ENCODE measurements at places on chromosomes 5 and 9. TPM values are rescaled to one million over a fixed set of nuclear protein-coding genes. Genes with fewer than 3 reads are reported as not detected.

The LSM11 gene
- 1.3 TPM for total RNA-seq

The HACD4 gene
- total RNA-seq, result 1.0 TPM

The SCGB3A2 gene
- total RNA-seq, result not detected

The TXNDC8 gene
- total RNA-seq, result not detected

The FOXD4L5 gene
- total RNA-seq, result not detected

The CCNJL gene
- total RNA-seq, result 6.8 TPM

The TAL2 gene
- total RNA-seq, result 0.59 TPM

The FBLL1 gene
- not detected for total RNA-seq

The NUP214 gene
- 22.4 TPM for total RNA-seq

The SLC46A2 gene
- not detected for total RNA-seq

The SPINK7 gene
- not detected for total RNA-seq

The OR1Q1 gene
- not detected for total RNA-seq

The CDC20B gene
- not detected for total RNA-seq

The ABCA1 gene
- 12.1 TPM for total RNA-seq

DNA sequence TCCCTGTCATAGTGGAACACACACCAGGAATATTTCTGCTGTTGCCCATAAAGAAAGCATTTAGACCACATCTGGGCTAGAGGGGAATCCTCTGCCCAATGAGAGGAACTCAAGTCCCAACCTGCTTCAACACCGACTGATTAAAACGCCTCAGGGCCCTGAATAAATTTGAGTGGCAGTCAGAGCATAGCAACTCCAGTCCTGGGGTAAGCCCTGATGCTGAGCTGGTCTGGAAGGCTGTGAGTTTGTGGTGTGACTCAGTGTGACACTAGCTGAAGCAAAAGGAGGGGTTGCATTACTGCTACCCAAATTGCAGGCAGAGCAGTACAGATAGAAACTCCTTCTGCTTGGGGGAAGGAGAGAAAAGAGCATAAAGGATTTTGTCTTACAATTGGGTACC is 148.3 kb downstream of the PRDM9 start:
- DNase-seq, result no peak

DNA sequence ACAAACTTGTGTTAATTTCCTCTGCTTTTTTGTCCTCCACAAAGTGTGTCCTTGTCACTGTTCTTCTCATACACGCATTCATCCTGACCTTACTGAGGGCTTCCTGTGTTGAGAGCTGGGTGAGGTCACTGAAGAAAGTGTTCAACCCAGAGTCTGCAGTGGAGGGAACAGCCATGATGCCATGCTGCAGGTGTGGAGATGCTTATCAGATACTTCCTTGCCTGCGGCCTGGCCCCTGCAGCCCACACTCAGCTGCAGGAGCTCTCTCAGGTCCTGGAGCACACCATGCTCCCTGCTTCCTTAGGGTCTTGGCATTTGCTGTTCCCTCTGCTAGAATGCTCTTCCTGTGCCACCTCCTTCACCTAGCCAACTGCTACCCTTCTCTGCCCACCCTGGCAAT is 108.1 kb upstream of the SPRY4 start:
- no peak for DNase-seq

GRCh38 chr5:173622183-173623047 is 6.0 kb upstream of the BOD1 start:
- DNase-seq, result no peak

GRCh38 chr9:132749306-132749705 is 79.0 kb downstream of the GTF3C4 start:
- DNase-seq, result no peak

DNA sequence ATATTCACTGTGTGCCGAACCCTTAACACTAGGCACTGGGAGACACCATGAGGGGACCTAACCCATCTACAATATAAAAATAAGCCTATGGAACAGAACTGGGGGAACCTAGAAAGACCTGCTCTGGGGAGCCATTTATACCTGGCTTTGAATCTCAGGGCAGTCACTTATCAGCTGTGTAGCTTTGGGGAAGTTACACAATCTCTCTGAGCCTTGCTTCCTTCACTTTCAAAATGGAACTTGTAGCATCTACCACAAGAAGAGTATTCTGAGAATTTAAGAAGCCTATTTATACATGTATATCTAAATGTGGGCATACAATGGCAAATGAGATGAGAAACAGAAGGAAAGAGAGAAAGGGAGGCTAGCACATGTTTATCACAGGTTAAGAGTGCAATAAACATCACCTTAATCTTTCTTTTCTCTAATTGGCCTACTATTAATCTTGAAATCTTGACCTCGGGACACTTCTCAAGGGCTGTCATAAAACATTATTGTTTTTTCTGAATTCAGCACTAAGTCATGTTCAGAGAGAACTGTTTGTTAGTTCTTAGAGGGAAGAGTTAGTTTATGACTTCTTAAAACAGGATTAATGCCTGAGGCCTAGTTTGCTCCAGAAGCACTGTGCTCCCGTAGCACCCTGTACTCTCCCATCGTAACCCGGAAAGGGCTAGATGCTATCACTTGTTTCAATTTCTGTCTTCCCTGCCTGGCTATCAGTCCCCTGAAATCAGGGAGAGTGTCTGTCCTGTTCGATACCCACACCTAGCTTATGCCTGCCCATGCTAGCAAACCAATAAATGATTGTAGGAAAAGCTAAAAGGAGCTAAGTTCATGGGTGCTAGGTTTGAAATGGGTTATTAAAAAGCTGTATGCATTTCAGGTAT is 606.4 kb upstream of the CLINT1 start:
- no peak for DNase-seq

GRCh38 chr9:119963258-119963797 is 594.1 kb upstream of the BRINP1 start:
- DNase-seq, result no peak

DNA sequence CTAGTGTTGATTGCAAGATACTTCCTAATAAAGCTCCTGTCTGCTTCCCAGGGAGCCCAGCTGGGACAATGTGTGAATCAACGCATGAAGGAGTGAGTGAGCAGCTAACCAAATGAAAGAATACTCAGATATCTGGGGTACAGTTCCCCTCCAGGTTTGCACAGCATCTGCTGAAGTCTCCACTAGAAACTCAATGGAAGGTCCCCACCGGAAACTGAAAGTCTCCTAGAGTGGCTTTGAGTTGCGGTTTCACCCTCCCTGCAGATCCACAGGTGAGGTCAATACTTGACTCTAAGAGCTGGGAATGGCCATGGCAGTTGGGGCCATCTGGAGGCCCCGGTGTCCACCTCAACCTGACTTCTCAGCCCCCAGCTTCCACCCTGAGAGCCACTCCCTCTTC is 198.2 kb upstream of the MSX2 start:
- no peak for DNase-seq

DNA sequence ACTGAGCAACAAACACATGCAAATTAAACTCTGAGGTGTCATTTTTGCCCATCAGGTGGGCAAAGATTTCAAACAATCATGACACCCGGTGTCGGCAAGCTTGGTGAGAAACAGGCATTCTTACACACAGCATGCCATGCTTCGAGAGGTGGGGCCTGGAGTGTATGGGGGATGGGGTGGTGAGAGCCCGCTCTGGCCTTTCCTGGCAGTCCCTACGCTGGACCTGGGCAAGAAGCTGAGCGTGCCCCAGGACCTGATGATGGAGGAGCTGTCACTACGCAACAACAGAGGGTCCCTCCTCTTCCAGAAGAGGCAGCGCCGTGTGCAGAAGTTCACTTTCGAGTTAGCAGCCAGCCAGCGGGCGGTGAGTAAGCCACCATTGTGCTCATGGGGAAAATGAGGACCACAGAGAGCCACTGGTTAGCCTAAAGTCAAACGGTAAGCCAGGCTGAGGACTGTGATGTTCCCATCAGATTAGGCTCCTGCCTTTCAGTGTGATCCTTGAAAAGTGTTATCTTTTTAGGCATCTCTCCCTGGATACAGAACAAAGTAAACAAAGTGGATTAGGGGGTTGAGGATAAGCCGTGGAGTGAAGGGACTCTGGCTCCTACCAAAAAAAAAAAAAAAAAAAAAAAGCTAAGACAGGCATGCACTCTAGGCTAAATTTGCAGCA is 9.4 kb downstream of the MYOZ3 start:
- DNase-seq, result no peak

- DNase-seq, result peak; percentile 19
Observed at GRCh38 chr5:121890297-121890858, 38.7 kb downstream of the FTMT start.

DNA sequence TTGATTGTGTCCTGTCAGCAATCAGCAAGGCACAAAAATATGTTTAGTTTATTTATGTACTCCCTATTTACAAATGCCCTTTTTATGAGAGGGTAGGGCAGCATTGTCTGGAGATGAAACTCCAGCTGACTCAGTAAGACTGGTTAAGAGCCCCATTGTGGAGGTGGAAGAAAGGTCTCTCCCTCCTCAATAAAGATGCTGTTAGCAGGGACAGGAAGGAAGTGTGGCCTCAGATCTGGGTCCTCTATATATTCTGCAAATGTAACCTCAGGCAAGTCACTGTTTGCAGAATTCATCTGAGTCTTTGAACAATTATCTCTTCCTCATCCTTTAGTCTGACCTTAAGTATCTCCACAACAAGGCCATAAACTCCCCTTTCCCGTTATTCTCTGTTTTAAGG is 48.3 kb upstream of the TRAF1 start:
- no peak for DNase-seq

DNA sequence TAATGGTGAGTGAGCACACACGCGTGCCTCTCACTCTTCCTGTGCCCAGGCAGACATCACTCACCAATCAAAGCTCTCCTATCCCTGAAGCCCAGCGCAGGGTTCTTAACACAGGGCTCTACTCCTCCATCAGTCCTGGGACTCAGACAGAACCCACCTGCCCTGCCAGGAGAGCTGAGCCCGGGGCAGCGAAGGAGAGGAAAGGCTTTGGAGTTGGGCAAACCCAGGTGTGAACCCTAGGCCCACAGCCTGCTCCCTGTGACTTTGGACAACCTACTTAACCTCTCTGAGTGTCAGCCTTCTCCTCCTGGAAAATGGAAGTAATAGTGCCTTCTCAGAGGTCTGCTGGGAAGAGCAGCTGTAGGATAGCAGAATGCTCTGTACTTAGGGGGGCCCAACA is 98.7 kb upstream of the SARDH start:
- DNase-seq, result no peak

DNA sequence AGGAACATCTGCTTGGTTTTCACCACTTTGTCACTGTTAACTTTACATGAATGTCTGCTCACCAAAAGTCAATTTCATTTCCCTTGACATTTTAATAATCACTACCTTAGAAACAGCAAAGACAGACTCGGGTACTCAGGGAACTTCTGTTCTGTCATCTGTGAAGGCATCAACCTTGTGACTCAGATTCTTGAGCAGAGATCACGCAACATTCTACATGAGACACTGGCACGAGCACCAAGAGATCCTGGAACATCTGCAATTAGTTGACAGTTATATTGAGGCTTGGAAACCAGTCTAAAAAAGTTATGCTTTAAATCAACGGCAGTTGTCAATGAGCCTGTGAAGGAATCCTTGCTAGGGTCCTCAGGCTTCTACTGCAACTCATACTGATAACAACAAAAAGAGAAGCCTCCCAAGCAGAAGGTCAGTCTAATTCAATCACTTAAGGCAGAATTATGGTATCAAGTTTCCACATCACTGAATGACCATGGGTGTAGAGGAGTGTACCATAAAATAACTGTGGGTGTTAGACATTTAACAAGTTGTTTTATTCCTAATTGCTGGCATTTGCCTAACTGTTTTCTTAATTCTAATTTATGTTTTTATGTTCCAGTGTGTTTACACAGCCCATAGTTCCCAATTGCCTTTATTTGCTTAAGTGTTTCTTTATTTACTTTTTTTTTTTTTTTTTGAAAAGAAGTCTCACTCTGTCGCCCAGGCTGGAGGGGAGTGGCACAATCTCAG is 3.3 kb upstream of the PBX3 start:
- DNase-seq, result no peak

- no peak for DNase-seq
Observed at GRCh38 chr5:126395198-126395597, 28.0 kb upstream of the GRAMD2B start.

- no peak for DNase-seq
Observed at GRCh38 chr5:22319798-22320197, 533.3 kb downstream of the CDH12 start.

DNA sequence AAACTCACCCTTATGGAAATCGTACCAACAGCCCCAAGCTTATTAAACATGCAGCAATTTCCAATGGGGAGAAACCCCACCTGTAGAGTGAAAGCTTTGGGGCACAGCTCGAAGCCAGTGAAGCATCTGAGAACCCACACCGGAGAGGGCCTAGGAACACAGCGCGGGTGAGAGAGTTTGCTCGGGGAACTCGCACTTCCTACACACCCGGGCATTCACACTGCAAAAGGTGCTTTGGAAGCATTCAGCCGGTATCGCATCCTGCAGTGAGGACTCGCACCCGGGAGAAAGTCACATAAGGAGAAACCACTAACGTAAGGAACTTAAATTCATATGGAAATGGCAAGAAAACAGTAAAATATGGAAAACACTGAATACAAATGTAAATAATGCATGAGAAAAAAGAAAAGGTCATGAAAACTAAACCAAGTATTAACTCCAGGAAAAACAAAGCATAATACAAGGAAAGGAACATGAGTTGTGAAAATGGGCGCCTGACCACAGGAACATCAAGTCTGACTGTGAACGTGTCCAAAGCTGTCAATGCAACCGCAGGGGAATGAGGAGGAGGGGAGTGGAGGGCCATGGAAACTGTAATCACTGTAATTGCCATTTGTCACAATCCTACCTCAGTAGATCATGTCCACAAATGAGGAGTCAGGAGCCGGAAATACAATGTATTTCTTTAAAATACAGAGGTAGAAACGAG is 28.7 kb downstream of the CAMSAP1 start:
- DNase-seq, result no peak

GRCh38 chr5:78647838-78648358 is 674 bp downstream of the LHFPL2 start:
- peak; percentile 81 for DNase-seq

- no peak for DNase-seq
Observed at GRCh38 chr5:112479418-112479817, 60.3 kb upstream of the EPB41L4A start.

- DNase-seq, result no peak
Observed at GRCh38 chr5:76952795-76953536, at the start of gene CRHBP. Gene CRHBP (plus strand): TSS chr5:76953045. CDS start chr5:76953135, 90 bp downstream.

- DNase-seq, result no peak
Observed at GRCh38 chr5:54263447-54263846, 46.9 kb downstream of the ARL15 start.

DNA sequence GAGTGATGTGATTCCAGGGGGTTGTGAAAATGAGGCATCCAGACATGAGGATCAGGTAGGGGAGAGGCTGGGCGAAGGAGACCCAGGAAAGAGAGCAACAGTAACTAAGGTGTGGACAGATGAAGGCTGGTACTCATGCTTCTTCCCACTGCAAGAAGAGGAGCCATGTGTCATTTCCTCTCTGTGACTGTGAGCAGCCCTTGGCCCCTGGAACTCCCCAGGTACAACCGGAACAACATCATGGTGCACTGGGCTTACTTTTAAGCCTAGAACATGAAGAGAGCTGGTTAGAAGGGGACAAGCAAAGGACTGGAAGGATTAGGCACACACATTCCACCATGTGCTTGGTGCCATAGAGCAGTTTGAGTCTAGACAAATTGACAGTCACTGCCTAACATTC is 10.9 kb upstream of the IL12B start:
- no peak for DNase-seq

- DNase-seq, result no peak
Observed at GRCh38 chr5:82720213-82721086, 356.7 kb downstream of the TMEM167A start.

- DNase-seq, result peak; percentile 89
Observed at GRCh38 chr9:136978073-136978864, 965 bp downstream of the PTGDS start.

- DNase-seq, result no peak
Observed at GRCh38 chr9:38384990-38385848, 7.3 kb upstream of the ALDH1B1 start.

Measured in Right ventricle myocardium superior (tissue), 1 donor.